Activated CD4-positive, alpha-beta T cell treated with anti-CD3 and anti-CD28 coated beads, Interleukin-2, amount 10 ng/mL, durations not matched to agents 7 days and 5 days (primary cell): ENCODE measurements at places on chromosomes 7 and 10. TPM values are rescaled to one million over a fixed set of nuclear protein-coding genes. Genes with fewer than 3 reads are reported as not detected.
A peak's percentile ranks its signal among the peaks of the same experiment; 100 is the strongest.

- no peak for DNase-seq
- H3K27me3 ChIP-seq = peaks cover 9% of the 10 kb centered on the region
- H3K27ac ChIP-seq = no peak overlapping the region
- no peak overlapping the region for H3K4me3 ChIP-seq
Observed at GRCh38 chr10:131802996-131803395, 97.8 kb upstream of the PPP2R2D start.

- peaks cover 4% of the 10 kb centered on the region for H3K36me3 ChIP-seq
- peak overlapping the region; percentile 21 for H3K4me3 ChIP-seq
- H3K27me3 ChIP-seq = peaks cover 13% of the 10 kb centered on the region
- peaks cover 58% of the 10 kb centered on the region for H3K4me1 ChIP-seq
- no peak overlapping the region for H3K27ac ChIP-seq
- peak; percentile 32 for DNase-seq
Observed at GRCh38 chr10:62852961-62853702, 37.0 kb upstream of the EGR2 start.

DNA sequence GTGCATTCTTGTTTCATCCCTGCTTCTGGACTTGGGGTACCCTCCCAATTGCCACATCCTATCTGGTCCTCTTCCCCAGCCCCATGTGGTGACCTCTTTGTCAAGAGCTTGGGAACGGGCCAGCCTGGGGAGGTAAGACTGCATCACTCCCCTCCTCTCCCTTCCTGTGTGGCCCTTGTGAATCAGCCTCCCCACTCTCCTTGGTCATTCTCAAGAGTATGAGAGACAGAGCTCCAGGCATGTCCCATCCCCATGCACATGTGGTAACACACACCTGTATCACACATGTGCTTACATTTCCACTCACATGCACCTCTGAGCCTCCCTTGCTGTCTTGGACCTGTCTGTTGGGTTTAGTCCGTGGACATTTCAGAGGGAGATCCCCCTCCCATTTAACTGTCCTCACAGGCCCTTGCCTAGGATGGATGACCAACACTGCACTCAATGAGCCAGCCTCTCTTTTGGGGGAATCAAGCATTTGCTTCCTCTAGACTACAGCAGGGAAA is 2.6 kb downstream of the MRPL43 start:
- peaks cover 9% of the 10 kb centered on the region for H3K36me3 ChIP-seq
- no peak for DNase-seq
- no peak overlapping the region for H3K27ac ChIP-seq

DNA sequence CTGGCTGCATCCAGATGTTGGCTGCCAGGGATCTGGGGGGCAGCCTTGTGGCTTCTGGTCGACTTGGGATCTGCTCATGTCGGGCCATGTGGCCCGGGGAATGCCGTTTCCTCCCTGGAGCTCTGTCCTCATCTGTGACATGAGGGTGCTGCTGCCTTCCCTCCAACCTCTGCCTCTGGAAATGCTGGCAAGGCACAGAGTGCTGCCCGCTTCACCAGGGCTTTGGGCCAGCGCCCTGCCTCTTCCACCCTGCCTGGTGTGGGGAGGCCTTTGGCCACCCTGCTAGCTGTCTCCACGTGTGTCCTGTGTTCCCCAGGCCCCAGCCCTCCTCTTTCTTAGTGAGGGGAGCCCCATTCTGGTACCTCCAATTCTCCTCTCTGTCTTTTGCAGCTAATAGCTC is 5.8 kb upstream of the SMARCD3 start:
- no peaks in the 10 kb centered on the region for H3K36me3 ChIP-seq
- H3K27ac ChIP-seq = no peak overlapping the region
- H3K4me3 ChIP-seq = no peak overlapping the region
- no peak for DNase-seq

- no peak overlapping the region for H3K4me3 ChIP-seq
- no peaks in the 10 kb centered on the region for H3K27me3 ChIP-seq
- H3K36me3 ChIP-seq = no peaks in the 10 kb centered on the region
- no peak for DNase-seq
- no peak overlapping the region for H3K27ac ChIP-seq
- no peaks in the 10 kb centered on the region for H3K4me1 ChIP-seq
Observed at GRCh38 chr10:35783305-35783838, 141.3 kb upstream of the FZD8 start.

- no peak overlapping the region for H3K27ac ChIP-seq
- H3K27me3 ChIP-seq = peaks cover 1% of the 10 kb centered on the region
- no peak for DNase-seq
- no peaks in the 10 kb centered on the region for H3K4me1 ChIP-seq
- no peak overlapping the region for H3K4me3 ChIP-seq
Observed at GRCh38 chr7:33873981-33874750, 31.2 kb upstream of the BMPER start.

- no peaks in the 10 kb centered on the region for H3K4me1 ChIP-seq
- H3K4me3 ChIP-seq = no peak overlapping the region
- H3K36me3 ChIP-seq = no peaks in the 10 kb centered on the region
- H3K27me3 ChIP-seq = no peaks in the 10 kb centered on the region
- no peak for DNase-seq
Observed at GRCh38 chr7:80412842-80413241, 99.0 kb downstream of the GNAT3 start.

GRCh38 chr10:119481781-119482426 is 60.6 kb downstream of the RGS10 start:
- peaks cover 32% of the 10 kb centered on the region for H3K4me1 ChIP-seq
- no peak for DNase-seq
- peaks cover 3% of the 10 kb centered on the region for H3K27me3 ChIP-seq
- no peak overlapping the region for H3K4me3 ChIP-seq
- no peak overlapping the region for H3K27ac ChIP-seq

GRCh38 chr10:104242545-104242944 is 10.4 kb upstream of the CFAP43 start:
- no peak overlapping the region for H3K4me3 ChIP-seq
- H3K4me1 ChIP-seq = peaks cover 10% of the 10 kb centered on the region
- peaks cover 1% of the 10 kb centered on the region for H3K36me3 ChIP-seq
- no peak for DNase-seq

DNA sequence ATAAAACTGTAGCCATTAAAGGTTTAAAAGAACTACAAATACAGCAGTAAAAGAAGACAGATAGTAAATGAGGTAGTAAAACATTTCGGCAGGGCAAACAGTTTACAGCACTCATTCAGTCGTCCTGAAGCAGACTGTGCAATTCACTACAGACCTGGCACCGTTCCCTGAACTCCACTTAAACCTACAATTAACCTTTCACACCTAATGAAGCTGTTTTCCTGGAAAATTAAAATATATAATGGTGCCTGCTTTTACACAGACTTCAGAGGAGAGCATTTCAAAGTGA is 335.3 kb downstream of the GFRA1 start:
- H3K4me3 ChIP-seq = no peak overlapping the region
- no peaks in the 10 kb centered on the region for H3K36me3 ChIP-seq
- H3K27ac ChIP-seq = no peak overlapping the region
- no peaks in the 10 kb centered on the region for H3K27me3 ChIP-seq
- no peak for DNase-seq

DNA sequence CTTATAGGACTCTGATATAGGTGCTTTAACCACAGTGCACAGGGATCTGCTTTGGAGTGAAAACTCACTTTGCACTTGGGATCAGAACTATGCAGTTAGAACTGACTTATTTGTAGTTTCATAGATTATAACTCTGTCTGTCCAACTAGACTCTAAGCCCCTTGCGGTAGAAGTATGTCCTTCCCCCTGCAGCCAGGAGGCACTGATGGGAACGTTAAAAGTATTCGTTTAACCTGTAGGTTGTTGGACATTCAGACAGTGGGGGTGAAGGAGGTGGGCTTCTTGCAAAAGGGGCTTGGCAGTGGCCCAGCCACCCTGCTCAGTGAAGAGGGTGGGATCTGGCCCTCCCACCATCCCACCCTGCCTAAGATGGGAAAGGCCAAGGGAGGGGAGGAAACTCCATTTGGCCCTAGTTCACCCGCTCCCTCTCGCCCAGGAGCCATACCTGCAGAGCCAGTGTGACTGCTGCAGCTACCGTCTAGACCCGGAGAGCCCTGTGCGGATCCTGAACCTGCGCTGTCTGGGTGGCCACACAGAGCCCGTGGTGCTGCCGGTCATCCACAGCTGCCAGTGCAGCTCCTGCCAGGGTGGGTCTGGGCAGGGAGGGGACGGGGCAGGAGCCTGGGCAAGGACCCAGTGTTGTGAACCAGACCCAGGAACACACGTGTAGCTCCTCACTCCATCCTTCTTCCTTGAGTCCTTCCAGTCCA is 5.7 kb upstream of the ZNF862 start:
- no peak overlapping the region for H3K27ac ChIP-seq
- peaks cover 11% of the 10 kb centered on the region for H3K27me3 ChIP-seq
- H3K4me1 ChIP-seq = peaks cover under 1% of the 10 kb centered on the region

GRCh38 chr10:61475449-61475873 is 22.3 kb upstream of the TMEM26 start:
- no peak overlapping the region for H3K4me3 ChIP-seq
- no peak for DNase-seq
- no peaks in the 10 kb centered on the region for H3K36me3 ChIP-seq
- H3K27ac ChIP-seq = no peak overlapping the region
- no peaks in the 10 kb centered on the region for H3K4me1 ChIP-seq
- H3K27me3 ChIP-seq = peaks cover 1% of the 10 kb centered on the region

GRCh38 chr10:110200503-110200902 is 6.9 kb upstream of the MXI1 start:
- no peaks in the 10 kb centered on the region for H3K36me3 ChIP-seq
- H3K27ac ChIP-seq = no peak overlapping the region
- H3K27me3 ChIP-seq = peaks cover 49% of the 10 kb centered on the region

GRCh38 chr7:146670532-146670931 is 553.9 kb downstream of the CNTNAP2 start:
- no peak for DNase-seq
- H3K36me3 ChIP-seq = no peaks in the 10 kb centered on the region
- H3K4me1 ChIP-seq = no peaks in the 10 kb centered on the region
- H3K4me3 ChIP-seq = no peak overlapping the region
- no peaks in the 10 kb centered on the region for H3K27me3 ChIP-seq

- no peak overlapping the region for H3K4me3 ChIP-seq
- DNase-seq = no peak
Observed at GRCh38 chr10:119509909-119510451, 32.5 kb downstream of the RGS10 start.

Gene WNT8B
- 0.10 TPM for total RNA-seq

Gene CRYGN
- 0.25 TPM for total RNA-seq

Gene COPS6
- 97.1 TPM for total RNA-seq

Gene TUBB8
- total RNA-seq = not detected

Gene CLRN3
- not detected for total RNA-seq

Gene SLC13A1
- total RNA-seq = not detected

Gene MDH2
- total RNA-seq = 136 TPM
